NCI-H774 (cell line): ENCODE measurements at places on chromosomes 7 and 10.
A peak's percentile ranks its signal among the peaks of the same experiment; 100 is the strongest.

GRCh38 chr10:49329146-49329505 lies 30.2 kb downstream of the C10orf71 start:
- no peak for DNase-seq

DNA sequence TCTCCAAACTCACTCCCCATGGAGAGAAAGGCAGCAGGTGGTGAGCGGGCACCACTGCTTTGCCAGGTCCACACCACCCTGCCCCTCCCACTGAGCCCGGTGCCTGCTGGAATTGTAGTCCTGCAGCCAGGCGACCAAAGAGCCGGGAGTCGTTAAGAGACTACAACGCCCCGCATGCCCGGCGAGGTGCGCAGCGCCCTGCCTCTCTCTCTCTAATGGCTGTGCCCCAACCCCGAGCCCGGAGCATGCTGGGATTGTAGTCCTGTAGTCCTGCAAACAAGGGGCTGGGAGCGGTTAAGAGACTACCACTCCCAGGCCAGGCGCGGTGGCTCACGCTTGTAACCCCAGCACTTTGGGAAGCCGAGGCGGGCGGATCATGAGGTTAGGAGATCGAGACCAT lies 8.1 kb upstream of the ZNF727 start:
- peak; percentile 12 for DNase-seq

DNA sequence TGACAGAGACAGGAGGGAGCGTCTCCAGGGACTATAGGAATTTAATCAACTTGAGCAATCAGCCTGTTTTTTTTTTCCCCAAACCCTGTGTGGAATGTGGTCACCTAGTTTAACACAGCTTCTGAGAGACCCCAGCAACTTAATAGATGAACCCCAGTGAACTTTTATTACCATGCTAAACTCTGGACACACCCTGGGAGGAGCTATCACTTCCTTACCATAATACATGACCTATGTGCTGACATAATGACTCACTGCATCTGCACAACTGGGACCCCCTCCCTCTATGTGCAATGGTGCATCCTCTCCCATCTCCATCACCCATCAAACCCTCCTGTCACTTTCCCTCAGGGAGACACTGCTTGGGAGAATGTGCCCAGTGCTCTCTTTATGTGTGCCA lies 83.7 kb downstream of the EPC1 start:
- DNase-seq, result no peak

DNA sequence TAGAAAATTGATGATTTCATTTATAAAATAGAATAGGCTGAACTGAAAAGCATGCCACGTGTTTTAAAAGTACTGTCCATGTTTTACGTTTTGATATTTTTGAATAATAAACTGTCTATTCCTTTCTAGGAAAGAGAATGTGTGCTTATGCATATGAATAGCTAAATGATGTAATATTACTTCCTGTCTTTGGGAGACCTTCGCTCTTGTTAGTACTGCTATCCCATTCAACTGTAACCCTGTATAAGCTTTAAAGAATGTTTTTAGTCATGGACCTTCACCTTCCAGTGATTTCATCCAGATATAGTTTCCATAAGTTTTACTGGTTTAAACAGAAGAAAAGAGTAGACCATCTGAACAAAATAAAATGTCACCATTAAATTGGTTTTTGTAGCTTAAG lies 274.4 kb upstream of the SEMA3A start:
- no peak for DNase-seq

DNA sequence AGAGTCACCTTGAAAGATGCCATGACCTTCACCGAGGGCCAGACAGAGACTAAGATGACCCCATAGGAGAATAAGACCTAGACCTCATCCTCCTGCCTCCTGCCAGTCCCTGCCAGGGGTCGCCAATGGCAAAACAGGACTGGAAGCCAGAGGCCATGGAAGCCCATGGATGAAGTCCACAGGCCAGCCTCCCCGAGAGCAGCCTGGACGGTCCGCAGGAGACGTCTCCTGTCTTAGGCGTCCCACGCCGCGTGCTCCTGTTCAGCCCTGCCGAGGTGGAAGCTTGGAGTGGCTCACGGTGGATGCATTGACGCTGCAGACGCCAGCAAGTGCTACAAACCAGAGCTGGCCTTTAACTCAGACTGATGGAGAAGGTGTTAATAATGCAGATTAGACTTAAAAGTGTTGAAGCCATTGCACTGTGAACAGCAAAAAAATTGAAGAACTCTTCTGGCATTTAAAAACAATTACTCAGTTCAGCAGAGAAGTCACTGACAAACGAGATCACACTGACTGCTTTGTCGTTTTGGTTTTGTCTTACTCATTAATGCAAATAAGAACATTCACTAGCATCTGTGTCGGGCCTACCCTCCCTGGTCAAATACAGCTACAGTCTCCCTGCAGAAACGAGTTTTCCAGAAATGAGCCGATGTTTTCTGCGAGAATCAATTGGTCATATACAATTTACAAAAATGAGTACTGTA lies 38.1 kb upstream of the FAM20C start:
- DNase-seq, result no peak

DNA sequence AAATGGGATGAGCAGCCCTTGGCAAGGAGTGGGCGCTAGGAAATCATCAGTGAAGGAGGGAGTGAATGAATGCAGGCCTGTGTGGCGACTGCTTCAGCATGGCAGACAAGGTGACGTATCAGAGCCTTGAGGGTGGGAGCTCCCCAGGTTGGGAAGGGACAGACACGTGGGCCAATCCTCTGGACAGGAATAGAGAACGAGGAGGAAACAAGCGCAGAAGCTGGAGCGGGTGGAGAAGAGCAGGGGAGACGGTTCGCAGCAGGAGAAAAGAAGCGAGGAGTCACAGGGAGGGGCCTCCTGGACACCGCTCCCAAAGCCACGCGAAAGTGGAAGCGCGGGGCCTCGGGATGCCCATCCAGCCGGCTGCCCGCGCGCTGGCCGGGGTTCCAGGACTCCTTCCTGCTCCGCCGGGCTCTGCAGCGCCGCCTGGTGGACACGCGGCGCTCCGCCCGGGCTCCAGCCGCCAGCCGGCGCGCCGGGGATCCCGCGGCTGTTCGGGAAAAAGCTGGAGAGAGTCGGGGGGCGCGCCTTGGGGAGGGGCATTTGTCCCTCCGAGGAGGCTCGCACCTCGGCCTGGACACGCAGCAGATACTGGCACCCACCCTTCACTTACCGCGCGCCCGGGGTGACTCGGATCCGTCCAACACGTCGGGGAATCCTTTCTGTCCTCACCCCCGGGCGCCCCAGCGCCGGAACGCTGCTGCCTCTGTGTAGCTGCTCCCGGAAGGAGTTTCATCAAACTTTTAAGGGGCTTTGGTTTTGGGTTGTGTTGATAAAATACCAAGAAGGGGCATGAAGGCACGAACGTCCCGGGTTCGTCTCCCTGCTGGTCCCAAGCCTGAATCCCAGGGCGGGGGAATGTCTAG lies 6.3 kb downstream of the ZNF503 start:
- no peak for DNase-seq

DNA sequence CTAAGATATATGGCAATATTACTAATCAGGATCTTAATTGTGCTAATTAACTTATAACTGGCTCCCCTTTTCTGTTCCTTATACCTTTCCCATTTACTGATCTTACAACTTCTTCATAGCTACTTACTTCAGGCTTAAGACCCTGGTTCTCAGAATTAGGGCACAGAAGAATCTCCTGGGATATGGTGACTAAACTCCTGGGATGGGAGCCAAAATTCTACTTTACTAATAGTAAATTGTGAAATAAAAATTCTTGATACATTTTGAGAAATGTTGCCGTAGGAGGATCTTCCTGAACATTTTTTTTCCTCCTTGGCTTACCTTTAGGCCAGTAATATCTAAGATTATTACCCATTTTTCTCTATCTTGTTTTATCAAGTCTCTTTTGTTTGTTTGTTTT lies 309.5 kb downstream of the ATRNL1 start:
- no peak for DNase-seq

GRCh38 chr7:20786779-20787659 lies at the start of gene SP8:
SP8 (minus strand) TSS chr7:20786886; CDS start chr7:20786798, 88 bp downstream.
- peak; percentile 86 for DNase-seq

DNA sequence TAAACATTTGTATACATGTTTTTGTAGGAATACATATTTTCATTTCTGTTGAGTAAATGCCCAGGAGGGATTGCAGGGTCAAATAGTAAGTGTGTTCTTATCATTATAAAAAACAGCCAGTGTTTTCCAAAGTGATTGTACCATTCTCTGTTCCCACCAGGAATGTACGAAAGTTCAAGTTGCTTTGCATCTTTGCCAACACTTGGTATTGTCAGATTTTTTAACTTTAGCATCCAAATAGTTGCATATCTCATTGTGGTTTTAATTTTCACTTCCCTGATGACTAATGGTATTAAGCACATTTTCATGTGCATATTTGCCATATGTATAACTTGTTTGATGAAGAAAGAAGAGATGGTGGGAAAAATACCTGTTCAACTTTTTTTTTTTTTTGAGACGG lies 213.9 kb downstream of the ZNF365 start:
- no peak for DNase-seq

DNA sequence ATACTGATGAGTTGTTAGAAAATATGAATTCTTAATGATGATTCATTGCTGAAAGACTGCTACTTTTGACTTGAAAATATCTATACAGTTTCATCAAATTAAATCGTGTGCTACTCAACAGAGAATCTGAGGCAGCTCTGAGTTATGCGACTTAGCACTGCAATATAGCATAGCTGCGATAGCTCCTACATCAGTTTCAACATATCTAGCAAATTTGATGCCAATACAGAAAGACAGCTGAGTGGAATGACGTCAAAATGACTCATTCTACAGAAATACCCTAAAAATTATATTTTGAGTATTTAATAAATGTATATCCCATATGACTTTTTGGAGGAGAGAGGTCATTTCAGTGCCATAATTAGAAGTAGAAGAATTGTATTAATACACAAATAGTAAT lies 1.1 kb upstream of the TARP start:
- DNase-seq, result no peak

- peak; percentile 63 for DNase-seq
Observed at GRCh38 chr7:72493850-72494661, 81.9 kb upstream of the CALN1 start.

DNA sequence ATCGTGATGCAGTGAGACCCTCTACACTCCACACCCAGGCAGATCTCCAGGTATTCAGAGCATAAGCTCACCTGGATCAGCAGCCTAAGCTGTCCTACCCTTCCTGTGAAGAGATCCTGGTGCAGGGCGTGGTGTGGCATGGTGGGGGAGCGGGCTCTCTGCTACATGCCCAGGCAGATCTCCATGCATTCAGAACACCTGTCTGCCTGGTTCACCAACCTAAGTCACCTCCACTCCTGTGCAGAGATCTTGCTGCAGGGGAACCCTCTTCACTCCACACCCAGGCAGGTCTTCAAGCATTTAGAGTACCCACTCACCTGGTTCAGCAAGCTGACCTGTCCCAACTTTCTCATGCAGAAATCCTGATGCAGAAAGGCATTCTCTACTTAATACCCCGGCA lies 394.4 kb upstream of the SEMA3A start:
- DNase-seq, result no peak

GRCh38 chr10:119737823-119738222 lies 12.0 kb downstream of the INPP5F start:
- DNase-seq, result no peak

- DNase-seq, result no peak
Observed at GRCh38 chr10:79063661-79064492, 4.9 kb upstream of the ZMIZ1 start.

GRCh38 chr7:66522518-66522917 lies 106.2 kb upstream of the KCTD7 start:
- no peak for DNase-seq

DNA sequence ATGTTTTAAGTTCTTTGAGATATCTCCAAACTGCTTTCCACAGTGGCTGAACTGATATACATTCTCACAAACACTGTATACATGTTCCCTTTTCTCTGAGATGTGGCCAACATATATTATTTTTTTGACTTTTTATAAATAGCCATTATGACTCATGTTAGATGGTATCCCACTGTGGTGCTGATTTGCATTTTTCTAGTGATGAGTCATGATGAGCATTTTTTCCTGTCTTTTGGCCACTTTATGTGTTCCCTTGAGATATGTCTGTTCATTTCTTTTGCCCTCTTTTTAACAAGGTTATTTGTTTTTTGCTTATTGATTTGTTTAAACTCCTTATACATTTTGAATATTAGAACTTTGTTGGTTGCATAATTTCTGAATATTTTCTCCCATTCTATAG lies 1055.1 kb downstream of the NXPH1 start:
- no peak for DNase-seq

DNA sequence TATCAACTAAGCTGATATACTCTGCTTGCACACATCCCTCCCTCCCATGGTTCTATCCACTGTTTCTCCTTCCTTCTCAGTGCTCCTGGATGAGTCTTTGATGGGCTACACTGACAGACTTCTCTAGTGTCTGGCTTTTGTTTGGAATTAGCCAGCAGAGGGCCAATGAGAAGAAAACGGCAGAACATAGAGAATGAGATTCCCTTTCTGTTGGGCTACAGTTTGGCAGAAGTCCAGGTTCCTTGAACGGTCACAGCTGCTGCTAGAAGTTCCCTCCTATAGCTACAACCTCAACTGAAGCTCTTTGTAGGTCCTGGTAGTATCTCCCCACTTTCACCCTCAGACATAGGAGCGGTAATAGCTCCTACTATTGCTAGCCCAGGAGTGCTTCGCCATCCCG lies 251.1 kb upstream of the LRRN3 start:
- no peak for DNase-seq

- peak; percentile 10 for DNase-seq
Observed at GRCh38 chr7:40833191-40833887, 698.5 kb downstream of the SUGCT start.

DNA sequence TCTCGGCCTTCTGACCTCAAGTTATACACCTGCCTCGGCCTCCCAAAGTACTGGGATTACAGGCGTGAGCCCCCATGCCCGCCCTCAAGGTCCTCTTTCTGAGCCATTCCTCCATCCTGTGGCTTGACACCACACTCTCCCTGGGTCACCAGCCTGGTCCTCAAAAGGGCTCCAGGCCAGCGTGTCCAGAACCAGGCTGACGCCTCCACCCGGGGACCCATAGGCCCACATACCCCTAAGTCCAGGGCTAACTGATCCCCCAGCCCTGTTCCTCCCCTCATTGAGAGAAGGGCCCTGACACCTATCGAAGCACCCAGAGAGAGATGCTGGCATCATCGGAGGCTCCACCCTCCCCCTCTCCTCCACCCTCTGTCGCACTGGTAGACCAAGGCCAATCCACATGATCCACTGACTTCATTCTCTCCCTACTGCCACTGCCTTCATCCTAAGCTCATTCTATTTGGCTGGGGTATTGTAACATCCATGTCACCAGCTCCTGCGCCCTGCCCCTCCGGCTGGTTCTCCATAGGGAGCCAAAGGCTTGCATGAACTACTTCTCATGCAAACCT lies 46.7 kb downstream of the TMEM270 start:
- no peak for DNase-seq
